Kasumi-1 (cell line): ENCODE measurements at places on chromosomes 1 and 21.

- DNase-seq, result no peak
These were observed 1524.3 kb upstream of the B3GALT2 start for GRCh38 chr1:194710671-194711070.

DNA sequence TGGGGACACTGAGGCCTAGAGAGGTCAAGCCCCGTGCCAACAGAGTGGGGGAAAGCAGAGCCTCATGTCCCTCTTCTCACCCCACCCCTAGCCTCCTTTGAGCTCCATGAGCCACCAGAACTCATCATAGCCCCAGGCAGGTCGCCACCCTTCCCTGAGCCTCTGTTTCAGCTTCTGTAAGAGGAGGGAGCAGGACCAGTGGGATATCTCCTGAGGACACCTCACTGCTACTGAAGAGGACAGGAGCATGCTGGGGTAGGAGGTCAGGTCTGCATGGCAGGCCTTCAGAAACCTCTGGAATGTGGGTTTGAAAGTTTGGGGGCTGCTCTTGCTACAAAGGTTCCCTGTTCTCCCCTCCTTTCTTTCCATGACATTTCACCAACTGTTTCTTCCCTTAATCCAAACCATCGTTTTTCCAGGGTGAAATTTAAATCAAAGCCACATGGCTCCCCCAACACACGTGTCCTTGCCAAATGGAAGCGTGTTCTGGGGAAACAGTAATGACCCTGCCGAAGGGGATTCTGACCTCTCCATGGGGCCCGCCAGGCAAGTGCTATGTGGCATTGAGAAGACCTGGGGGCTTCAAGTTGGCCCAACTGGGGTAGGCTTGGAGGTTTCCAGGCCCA is 88.1 kb upstream of the RUNX3 start:
- DNase-seq, result no peak

- no peak for DNase-seq
These were observed at the start of gene SDC3 for GRCh38 chr1:30908696-30909364. Gene SDC3, minus strand, starts transcription at chr1:30908758. Its CDS starts 172 bp downstream, at chr1:30908586.

DNA sequence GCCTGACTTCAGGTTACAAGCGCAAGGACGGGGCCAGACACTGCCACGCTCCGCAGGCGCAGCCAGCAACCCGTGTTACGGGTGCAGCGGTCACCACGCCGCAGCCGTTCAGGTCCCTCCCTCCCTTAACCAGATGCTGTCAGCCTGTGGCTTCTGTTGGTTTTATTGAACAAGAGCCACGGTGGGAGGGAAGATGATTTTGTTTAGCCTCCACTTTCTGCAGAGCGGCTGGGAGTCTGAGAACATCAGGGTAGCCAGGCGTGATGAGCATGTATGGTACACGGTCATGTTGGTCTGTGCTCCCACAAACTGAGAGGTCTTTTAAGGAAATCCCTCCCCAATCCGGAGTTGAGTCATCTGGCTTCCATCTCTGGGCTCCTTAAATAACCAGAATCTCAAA is 18.5 kb upstream of the ADARB1 start:
- no peak for DNase-seq

DNA sequence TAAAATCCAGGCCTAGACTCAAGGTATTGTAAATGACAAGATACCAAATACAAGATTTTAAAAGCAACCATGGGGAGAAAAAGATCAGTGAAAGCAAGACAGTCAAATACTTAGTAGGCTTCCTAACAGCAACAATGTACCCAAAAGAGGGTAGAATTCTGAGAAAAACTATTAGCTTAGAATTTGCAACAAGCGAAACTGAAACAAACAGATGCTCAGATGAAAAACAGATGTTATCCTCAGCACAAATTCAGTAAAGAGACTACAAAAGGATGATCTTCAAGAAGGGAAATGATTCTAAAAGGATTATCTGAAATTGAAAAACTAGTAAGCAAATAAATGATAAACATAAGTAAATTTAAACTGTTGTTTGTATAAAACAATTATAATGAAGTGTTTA is 40.0 kb downstream of the PDC start:
- DNase-seq, result no peak

- peak; percentile 94 for DNase-seq
These were observed 48.1 kb downstream of the CDC14A start for GRCh38 chr1:100400404-100400803.

DNA sequence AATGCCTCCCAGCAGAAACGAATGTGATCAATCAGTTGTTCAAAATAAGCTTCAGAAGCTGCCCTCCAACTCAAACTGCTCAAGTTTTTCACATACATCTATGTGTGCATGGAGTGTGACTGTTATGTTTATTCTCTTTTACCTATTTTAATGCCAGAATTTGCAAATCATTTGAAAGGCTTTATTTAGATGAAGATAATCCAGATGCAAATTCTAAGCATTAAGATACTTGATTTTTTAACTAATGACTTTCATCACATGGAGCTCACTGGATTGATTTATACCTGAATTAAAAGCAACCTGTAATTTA is 69.5 kb downstream of the PLD5 start:
- no peak for DNase-seq

GRCh38 chr1:110555807-110556470 is 37.0 kb upstream of the KCNA10 start:
- DNase-seq, result no peak

DNA sequence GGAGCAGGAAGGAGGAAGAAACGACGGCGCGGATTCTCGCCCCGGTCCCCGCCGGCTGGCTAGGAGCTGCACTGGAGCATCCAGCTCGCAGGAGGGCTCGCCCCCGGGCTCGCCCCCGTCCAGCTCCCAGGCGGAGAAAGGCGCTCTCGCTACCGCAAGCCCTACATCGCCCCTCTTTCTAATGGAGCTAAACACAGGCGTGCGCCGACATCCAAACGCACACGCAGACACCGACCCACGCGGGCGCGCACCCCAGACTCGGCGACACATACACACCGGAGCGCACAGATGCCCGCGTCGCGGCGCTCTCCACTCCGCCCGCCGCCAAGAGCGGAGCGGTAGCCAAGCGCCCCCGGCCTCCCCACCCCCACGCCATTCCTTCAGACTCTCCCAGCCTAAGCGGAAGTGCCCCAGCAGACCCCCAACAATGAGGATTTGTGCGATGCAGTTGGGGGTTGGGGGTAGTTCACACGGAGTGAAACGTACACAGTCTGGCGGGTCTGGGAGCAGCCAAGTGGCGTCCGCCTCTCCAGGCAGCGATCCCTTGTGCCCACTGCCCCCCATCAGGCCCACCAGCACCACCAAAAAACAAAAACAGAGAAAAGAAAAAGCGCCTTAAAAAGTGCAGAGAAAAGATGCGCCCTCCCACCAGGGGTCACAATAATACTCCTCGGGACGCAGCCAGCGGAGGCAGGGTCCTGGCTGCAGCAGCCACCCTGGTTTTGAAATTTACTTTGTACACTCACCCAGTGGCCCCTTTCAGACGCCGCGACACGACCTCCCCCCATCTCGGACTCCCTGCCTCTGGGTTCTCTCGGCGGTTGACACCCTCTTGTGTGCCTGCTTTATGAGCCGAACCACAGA is 1.4 kb downstream of the DAB1 start:
- DNase-seq, result no peak

- no peak for DNase-seq
These were observed 7.6 kb downstream of the CHODL start for GRCh38 chr21:18252256-18252655.

- no peak for DNase-seq
These were observed 807.8 kb downstream of the BRINP3 start for GRCh38 chr1:189669846-189670245.

- DNase-seq, result no peak
These were observed 79.6 kb downstream of the PIK3CD start for GRCh38 chr1:9731051-9731537.

GRCh38 chr21:43991447-43991991 is 20.6 kb upstream of the TRAPPC10 start:
- no peak for DNase-seq

DNA sequence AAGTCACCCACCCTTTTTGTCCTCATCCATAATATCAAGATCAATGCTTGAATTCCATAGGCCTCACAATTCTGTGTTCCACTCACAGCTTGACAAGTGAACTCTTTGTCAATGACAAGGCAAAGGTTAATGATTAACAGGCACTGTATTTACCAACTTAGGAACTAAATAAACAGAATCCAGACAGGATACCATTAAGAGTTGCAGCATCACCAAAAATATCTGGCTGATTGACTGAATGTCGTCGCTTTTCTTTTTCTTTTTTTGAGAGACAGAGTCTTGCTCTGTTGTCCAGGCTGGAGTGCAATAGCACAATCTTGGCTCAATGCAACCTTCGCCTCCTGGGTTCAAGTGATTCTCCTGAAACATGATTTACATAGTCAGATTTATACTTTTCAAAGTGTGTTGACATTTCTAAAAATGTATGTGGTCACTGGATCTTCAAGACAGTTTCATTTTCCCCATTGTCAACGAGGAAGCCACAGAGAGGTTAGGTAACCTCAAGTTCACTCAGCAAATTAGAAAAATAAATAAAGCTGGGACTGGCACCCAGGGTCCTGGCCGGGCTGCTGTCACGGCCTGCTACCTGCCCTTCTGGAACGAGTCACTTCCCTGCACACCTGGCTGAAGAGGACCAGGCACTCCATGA is 81.0 kb downstream of the PDE9A start:
- DNase-seq, result peak; percentile 3

GRCh38 chr21:28827422-28827821 is 165.3 kb downstream of the LTN1 start:
- DNase-seq, result no peak

GRCh38 chr1:75787524-75787923 is 1.5 kb downstream of the RABGGTB start:
- DNase-seq, result no peak

- no peak for DNase-seq
These were observed 168.1 kb upstream of the SNX7 start for GRCh38 chr1:98493469-98493868.

DNA sequence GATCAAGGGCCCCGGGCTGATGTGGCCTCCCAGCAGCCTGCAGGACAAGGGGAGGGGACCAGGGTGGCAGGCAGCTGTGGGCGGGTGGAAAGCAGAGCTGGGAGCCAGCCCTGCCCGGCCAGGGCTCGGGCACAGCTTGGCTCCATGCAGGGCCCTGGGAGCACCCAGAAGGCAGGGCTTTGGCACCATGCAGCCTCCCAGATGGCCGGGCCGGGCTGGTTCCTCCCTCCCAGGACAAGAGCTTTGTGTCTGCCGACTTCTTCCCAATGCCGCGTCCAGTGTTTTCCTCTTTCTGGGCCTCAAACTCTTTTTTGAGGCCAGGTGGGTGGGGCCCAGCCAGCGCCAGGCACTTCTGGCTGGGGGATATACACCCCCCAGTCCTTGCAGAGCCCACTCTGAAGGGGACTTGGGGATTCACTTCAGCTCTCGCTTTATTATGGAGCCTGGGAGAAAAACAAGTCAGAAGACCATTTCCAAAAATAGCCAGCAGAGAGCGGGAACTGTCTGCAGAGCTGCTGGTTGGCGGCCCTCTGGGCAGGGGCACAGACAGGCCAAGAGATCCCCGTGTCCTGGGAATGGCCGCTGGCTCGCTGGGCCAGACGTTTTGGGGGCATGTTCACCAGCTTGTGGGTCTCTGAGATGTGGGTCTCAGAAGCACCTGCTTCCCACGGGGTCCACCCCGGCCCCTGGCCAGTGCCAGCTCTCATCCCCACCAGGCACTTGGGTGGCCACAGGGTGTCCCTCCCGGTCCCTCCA is 103.8 kb upstream of the ARHGEF16 start:
- no peak for DNase-seq

DNA sequence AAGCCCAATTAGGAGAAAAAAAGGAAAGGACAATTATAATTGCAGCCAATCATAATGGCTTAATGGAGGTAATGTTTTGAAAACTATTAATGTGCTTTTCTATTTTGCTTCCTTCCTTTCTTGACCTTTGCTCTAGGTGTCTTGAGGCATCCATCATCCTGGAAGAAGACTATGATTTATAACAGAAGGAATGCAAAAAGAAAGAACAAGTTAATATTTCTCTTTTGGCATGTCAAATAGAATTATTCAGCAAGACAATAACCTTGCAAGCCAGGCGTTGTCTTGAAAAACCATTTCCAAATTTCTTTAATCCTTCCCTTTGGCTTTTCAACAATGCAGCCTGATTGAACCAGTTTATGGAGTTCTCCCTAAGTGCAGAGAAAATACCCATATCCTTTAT is 107.7 kb upstream of the USP24 start:
- no peak for DNase-seq

- no peak for DNase-seq
These were observed 54.4 kb upstream of the C1orf174 start for GRCh38 chr1:3954170-3955169.

DNA sequence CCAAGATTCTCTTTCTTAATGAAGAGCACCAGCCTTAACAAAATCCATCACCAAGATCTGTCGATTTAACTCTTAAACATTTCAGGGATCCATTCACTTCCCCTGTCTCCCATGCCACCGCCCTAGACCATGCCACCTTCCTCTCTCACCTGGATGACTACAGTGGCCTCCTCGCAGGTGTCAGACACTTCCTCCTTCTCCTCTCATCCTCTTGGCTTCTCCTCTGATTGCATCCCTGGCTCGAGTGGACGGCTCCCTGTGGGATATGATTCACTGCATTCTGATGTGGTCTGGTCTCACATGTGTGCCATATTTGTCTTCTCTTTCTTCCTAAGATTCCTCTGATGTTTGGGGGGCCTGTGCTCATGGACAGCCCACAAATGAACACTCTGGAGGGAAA is 66.4 kb upstream of the KLHDC7A start:
- no peak for DNase-seq

DNA sequence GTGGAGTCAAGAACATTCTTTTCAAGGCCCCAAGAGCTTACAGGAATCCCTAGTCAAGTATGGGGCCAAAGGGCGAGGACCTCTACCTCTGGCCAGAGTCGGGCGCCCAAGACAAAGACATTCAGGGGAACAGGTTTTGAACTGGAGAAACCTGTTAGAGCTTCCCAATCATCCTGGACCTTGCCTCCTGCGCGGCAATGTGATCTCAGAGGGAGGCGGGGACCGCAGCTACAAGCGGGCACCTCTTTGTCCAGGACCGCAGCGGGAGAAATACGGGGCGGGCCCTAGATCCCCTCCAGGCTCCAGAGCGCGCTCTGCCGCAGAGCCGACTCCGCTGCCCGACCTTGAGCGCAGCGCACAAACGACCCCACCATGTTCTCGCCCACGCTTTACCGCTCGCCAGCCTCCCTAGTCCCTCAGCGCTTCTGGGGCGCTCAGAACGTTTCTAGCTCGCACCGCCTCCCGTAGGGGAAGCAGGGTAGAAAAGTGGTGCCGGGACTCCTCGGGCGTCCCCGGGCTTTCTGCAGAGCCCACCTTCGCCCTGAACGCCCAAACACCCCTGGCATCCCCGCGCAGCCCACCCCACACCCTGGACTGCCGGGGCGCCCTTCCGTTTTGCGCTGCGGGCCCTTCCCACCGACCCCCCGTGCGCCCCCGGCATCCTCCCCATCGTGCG is 28.1 kb downstream of the RABIF start:
- peak; percentile 41 for DNase-seq

DNA sequence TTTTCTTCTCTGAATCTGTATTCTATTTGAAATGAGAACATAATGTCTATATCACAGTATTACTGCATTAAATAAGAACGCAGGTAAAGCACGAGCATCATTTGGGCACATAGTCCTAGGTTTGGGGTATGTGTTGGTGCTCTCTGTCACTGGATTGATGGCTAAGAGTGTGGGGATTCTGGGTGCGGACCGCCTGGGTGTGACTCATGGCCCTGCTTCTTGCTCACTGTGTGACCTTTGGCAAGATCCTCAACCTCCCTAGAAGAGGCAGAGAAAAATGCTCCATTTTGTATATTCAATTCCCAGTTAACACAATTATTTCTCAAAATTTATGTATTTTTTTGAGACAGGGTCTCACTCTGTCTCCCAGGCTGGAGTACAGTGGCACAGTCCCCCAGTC is 99.7 kb downstream of the LAMC2 start:
- no peak for DNase-seq
